DMS 273 treated with DMSO at 0.1 percent for 48 hours (cell line): ENCODE measurements at places on chromosomes 16 and 17.

DNA sequence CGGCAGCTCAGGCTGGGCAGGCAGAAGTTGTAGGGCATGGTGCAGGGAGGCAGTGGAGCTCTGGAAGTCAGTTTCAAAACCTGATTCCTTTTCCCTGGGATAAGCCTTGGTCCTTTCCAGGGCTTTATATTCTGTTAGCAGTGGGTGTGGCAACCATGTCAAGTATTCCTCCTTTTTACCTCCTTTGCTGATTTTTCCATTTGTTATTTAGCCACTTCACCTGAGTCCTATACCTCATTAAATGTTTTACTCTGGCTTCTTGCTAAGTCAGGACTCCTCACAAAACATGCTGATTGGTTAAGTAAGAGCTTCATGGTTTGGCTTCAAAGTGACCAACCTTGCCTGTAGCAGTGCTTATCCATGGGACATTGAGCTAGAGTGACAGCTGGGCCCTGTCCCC lies at the start of gene KRT33B:
KRT33B (minus strand) TSS at position 101 of the 400 bp plus-strand sequence; CDS start at position 38, 63 bp downstream.
- DNase-seq: no peak

- DNase-seq: no peak
Measured at GRCh38 chr16:87196231-87196630, 121.0 kb downstream of the C16orf95 start.

GRCh38 chr16:79365702-79366101 lies 234.8 kb downstream of the MAF start:
- DNase-seq: no peak

GRCh38 chr17:6526362-6527152 lies 29.8 kb downstream of the PITPNM3 start:
- DNase-seq: no peak

DNA sequence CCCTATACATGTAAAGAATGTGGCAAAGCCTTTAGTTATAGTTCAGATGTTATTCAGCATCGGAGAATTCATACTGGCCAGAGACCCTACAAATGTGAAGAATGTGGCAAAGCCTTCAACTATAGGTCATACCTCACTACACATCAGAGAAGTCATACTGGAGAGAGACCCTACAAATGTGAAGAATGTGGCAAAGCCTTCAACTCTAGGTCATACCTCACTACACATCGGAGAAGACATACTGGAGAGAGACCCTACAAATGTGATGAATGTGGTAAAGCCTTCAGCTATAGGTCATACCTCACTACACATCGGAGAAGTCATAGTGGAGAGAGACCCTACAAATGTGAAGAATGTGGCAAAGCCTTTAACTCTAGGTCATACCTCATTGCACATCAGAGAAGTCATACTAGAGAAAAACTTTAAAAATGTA lies 42.5 kb downstream of the ZNF267 start:
- DNase-seq: no peak

DNA sequence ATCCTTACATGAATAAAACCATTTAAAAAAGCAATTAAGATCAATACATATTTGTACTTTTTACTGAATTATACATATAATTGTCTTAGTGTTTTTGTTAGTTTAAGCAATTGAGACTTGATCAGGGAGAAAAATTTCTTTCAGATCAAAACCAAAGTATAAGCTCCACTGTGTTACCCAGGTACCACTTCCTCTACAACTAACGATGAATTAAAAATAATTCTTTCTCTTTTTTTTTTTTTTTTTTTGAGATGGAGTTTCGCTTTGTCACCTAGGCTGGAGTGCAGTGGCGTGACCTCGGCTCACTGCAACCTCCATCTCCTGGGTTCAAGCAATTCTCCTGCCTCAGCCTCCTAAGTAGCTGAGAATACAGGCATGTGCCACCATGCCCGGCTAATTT lies 6.8 kb downstream of the FBXO47 start:
- DNase-seq: no peak

DNA sequence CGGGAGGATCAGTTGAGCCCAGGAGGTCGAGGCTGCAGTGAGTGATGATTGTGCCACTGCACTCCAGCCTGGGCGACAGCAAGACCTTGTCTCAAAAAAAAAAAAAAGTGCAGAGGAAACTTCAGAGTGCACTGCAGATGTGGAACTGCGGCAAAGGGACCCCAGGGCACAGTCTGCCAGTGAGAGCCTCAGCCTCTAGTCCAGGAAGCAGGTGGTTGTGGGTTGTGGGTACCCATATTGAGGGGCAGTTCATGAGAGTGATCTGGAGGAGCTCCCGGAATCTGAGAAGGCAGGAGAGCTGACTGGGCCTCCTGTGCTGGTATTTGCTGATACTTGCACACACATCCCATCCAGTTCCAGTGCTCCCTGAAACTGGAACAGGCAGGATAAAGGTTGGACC lies 13.1 kb downstream of the FOXN1 start:
- DNase-seq: no peak

DNA sequence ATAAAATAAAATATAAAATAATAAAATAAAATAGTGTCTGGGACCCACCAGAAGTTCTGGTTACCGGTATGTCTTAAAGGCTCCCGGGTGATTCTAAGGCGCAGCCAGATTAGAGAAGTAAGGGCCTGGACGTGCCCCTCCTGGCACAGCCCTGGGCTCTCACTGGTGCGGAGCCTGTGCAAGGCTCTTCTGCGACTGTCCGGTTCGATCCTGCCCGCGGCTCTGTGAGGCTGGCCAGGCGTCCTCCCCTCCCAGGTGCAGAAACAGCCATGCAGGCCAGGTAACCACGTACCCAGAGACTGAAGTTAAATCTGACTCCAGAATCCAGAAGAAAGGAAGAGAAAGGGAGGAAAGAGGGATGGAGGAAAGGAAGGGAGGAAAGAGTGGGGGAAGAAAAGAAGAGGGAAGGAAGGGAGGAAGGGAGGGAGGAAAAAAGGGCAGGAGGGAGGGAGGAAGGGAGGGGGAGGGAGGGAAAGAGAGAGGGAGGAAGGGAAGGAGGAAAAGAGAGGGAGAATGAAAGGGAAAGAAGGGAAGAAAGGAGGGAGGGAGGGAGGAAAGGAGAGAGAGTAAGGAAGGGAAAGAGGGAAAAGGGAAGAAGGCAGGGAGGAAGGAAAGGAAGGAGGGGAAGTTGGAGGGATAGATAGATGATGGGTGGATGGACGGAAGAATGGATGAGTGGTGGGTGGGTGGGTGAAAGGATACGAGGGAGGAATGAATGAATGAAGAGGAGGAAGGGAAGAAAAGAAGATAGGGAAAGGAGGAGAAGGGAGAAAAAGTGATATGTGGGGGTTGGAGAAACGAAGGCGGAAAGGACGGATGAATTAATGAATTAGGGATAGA lies 42.3 kb downstream of the C16orf82 start:
- no peak for DNase-seq

GRCh38 chr16:75345711-75346110 lies 87.6 kb downstream of the CFDP1 start:
- no peak for DNase-seq

DNA sequence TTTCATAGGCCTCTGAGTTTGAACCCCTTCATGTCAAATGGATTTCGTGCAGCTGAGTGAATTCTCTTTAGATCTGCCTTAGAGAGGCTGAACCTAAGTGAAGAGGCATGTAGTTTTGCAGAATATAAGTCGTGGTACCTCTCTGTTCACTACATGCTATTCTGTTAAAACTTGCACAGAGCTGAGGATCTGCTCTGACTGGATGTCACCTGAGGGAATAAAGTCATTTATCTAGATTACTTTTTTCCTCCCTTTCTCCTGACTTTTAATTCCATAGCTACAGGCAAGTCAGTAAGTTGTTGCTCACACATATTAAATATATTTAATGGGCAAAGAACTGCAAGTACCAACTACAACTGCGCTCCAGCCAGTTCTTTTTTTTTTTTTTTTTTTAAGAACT lies 64.7 kb downstream of the WNT3 start:
- DNase-seq: no peak

GRCh38 chr17:72430611-72431432 lies 310.0 kb downstream of the SOX9 start:
- DNase-seq: no peak

DNA sequence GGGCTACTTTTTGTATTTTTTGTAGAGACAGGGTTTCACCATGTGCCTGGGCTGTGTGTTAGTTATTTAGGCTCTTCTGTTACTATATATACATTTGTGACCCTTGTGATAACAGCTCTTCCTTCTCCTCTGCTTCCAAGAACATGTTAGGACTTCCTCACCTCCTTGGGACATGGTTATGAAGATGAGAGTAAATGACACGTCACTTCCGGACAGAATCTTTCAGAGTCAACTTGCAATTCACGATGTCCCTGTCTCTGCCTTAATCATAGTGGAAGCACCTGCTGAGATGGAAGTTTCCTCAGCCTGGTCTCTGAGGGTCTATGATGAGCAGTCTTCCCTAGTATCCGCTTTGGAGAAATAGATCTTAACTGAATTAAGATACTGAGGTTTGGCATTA lies 42.9 kb downstream of the CCDC42 start:
- no peak for DNase-seq

- no peak for DNase-seq
Measured at GRCh38 chr16:84583995-84584394, 33.9 kb downstream of the COTL1 start.

DNA sequence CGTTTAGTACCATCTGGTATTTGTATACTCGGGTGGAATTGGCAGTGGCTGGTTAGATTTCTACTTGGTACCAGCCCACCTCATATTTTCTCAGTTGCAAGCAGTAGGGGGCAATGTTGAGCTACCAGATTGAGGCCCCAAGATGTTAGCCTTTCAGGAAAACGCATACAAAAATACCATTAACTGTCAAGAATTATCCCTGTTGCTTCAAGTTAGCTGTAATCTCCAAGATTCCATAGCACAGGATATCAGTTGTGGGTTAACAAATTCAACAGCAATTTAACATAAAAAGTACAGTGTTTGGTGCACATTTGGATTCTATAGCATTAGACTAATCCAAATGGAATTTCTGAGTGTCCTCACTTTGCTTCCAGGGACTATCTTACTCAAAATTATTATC lies 188.2 kb downstream of the FTO start:
- DNase-seq: no peak

GRCh38 chr16:5196204-5196603 lies 98.6 kb upstream of the EEF2KMT start:
- no peak for DNase-seq

DNA sequence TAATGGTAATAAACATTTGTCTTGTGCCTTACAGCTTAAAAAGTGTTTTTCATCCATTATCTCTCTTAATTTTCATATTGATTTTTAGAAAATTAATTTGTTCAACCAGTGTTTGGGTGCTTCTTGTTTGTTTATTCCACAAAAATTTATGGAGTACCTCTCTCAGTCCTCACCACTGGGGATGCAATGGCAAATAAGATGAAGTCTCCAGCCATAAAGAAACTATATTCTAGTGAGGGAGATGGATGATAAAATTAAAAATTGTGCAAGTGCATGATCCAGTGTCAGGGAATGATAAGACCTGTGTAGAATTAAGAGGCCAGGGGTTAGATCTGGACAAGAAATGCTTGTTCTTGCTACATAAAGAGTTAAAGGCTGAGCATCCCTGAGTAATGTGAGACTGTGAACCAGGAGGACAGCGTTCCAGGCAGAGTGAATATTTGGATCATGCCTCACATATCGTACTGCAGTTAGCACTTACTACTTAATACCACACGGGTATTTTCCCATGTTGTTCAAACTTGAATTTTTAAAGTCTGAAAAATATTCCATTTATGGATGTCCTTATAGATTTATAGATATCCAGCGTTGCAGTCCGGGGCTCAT lies 535.7 kb upstream of the HSBP1 start:
- DNase-seq: no peak

DNA sequence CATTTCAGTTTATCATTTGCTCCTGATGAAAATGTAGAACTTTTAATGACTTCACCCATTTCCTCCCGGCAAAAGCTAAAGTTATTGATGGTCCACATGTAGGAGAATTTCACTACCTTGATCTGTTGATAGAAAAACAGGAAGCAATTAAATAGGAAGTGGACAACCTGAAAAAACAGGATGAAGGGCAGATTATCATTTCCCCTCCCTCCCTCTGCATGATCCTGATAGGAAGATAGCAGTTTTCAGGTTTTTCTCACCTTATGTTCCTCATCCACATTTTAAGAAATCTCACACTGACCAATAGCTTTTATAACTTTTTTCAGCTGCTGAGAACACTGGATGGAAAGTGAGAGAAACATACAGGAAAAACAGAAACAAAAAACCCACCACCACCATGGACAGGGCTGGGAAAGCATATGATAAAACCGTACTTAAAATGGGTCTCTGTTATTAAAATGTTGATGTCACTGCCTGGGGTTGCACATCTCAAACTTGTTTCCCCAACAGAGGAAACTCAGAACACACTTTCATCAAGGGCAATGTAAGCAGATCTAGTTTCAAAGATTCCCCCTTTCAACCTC lies 46.4 kb downstream of the NXPH3 start:
- DNase-seq: no peak

GRCh38 chr17:6374271-6374691 lies 60.6 kb downstream of the AIPL1 start:
- no peak for DNase-seq

DNA sequence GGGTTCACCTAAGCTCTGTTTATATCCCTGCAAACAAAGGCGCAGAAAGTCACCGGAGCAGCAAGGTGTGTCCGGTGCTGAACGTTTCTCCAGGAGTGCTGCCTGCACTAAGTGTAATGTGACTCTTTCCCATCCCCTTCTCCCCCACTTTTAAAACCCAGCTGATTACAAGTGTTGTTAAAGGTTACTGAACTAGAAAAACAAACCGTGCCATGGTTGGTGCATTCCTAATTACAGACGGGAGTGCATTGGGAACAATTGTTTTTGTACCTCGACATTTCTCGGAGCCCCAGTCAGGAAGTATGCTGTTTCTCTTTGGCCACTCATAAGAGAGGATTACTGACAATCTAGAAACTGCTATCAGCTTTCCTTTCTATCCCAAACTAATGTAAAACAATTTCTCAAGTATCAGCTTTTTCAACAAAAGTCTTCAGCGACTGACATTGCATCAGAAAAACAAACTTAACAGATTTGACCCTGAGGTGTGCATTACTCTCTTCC lies 441.0 kb upstream of the SALL1 start:
- DNase-seq: no peak

DNA sequence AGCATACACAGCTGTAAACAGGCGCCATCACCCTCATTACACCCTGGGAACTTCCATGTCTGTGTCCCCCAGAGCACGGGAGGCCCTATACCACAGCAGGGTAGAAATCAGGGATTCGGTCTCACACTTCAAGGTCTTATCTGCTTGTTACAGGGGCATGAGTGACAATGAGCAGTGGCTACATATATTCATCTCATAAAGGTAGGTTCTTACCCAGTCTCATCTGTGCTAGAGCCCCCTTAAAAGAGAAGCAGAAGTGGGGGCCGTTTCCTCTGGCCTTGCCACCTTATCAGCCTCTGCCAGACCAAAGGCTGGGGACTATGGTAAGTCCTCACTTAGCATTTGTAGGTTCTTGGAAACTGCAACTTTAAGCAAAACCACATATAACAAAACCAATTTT lies 46.5 kb downstream of the IRX5 start:
- DNase-seq: no peak

GRCh38 chr17:75850928-75851692 lies 4.0 kb downstream of the WBP2 start:
- DNase-seq: no peak

DNA sequence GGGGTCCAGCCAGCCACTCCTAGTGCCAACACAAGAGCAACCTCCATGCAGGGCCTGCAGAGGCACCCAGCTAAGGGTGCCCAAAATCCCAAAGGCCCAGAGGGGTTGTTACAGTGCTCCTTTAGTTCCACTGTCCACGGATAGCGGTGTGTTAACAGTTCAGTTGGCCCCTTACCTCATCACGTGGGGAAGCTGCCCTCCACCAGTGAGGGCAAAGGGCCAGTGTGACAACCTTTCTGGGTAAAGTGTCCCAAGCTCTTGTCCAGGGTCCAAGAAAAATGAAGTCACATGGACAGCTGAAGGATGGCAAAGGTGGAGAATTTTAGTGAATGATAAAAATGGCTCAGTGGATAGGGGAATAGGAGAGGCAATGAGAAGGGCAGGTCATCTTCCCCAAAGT lies 8.7 kb upstream of the MKS1 start:
- DNase-seq: no peak
